Fibroblast of the conjunctiva (primary cell): ENCODE measurements at places on chromosomes 11 and 22.

DNA sequence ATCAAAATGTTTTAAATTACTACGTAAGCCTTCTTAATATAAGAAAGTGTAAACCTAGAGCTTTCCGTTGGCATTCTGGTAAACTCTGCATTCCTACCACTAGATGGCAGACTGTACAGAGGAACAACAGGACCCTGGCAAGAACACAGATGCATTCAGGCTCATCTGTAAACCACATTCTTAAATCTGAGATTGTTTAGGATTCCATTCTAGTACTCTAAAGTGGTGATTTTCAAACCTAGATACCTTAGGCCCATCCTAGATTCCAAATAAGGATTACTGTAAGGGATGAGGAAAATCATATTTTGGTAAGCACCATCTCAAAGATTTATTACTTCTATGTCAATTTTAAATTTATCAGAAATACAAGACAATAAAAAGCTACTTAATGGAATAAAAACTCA is 26.9 kb downstream of the PICALM start:
- DNase-seq = peak; percentile 91

- DNase-seq = no peak
These were observed 91.4 kb downstream of the CD44 start for GRCh38 chr11:35230388-35230787.

GRCh38 chr11:32068134-32068870 is 22.6 kb upstream of the RCN1 start:
- DNase-seq = no peak

DNA sequence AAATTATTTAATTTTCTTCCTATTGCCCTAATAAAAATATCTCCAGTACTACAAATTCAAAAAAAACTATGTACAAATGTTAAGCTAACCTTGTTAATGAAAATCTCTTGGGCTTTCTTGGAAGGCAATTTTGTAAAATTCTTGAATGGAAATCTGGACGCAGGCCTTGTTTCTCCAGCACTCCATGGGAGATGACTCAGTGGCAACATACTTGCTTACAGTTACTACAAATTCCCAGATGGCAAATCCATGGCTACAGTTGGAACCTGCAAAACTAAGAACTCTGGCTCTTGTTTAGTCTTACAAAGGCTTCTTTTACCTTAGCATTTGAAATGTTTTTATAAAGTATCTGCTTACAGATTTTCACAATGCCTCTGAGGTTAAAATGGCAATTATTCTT is 725.2 kb downstream of the DLG2 start:
- DNase-seq = peak; percentile 68

DNA sequence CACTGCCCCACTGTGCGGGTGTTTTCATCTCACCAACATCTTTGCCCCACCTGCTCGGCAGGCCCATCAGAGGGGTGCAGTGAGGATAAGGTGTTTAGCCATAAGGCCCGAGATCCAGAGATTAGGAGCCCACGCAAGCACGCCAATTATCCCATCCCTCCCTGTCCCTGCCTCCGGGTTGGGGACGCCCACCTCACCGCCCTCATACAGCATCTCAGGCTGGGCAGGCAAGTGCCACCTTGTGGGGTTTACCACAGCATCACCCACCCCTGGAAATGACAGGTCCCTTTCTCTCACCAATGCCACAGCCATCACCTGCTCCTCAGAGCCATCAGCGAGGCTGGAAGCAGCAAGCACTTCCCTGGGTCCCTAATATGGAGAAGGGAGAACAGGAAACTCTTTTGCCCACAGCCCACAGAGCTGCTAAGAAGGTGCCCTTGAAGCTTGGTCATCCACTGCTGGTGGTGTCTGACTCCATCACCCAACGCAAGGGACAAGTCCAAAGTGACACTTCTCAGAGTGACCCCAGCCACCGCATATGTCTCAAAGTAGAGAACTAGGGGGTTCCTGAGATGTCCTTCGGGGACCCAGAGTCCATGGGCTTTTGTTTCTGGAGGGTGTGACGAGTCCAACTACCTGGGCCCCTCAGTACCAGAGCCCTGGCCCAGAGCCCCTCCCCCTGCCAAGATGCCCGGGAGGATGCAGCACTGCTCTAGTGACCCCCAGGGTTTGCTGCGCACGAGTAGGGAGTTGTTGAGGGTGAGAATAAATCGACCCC is 15.8 kb downstream of the VPS37C start:
- DNase-seq = no peak

DNA sequence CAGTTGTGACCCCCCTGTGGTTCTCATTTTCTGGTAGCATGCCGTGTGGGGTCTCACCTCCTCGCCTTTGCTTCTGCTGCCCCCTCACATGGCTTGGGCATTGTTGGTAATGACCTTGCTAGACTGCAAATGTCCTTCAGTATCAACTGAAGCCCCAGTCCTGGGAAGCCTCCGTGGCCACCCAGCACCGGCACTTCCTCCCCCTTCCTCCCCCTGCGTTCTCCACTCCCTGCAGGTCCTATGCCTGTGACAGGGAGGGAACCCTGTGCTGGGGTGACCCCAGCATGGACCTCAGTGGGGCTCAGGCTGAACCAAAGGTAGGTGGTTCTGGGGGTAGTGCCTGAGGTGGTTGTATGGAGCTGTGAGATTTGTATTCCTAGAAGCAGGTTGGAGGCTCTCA is 5.9 kb downstream of the ST3GAL4 start:
- no peak for DNase-seq

DNA sequence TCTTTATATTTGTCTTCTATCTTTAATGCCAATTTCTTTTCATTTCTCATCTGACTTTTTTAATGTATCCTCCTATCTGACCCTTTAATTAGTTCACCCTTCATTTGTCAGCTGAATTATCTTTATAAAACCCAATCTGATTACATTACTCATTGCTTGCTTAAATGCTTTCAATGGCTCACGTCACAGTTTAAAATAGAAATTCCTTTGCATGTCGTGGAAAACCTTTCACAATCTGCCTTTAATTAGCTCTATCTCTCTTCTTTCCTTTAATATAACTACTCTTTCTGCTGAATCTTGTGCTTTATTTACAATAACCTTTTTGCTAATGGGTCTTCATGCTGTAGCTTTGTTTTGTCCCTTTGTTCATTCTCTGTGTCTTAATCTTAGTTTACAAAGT is 125.7 kb downstream of the DYNC2H1 start:
- peak; percentile 12 for DNase-seq

- DNase-seq = no peak
These were observed 83.4 kb downstream of the SCN3B start for GRCh38 chr11:123570939-123571580.

GRCh38 chr11:62124186-62125113 is 639 bp downstream of the INCENP start:
- peak; percentile 20 for DNase-seq

- no peak for DNase-seq
These were observed 29.4 kb downstream of the GRIK4 start for GRCh38 chr11:120540744-120541465.

DNA sequence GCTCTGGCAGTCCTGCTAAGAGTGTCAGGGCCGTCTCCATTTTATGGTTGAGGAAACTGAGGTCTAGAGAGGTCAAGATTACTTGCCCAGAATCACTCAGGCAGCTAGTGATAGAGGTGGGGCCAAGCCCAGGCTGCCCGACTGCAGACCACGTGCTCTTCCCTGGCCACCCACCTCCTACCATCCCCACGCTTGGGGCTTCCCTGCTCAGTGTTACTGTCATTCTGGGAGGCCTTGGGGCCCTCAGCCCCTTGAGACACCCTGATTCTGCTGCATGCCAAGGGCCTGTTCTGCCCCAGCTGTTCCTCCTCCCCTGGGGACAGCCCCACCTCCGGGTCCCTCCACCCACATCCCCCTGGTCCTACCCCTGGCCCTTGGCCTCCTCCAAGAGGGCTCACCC is 17.2 kb upstream of the TAB1 start:
- no peak for DNase-seq

DNA sequence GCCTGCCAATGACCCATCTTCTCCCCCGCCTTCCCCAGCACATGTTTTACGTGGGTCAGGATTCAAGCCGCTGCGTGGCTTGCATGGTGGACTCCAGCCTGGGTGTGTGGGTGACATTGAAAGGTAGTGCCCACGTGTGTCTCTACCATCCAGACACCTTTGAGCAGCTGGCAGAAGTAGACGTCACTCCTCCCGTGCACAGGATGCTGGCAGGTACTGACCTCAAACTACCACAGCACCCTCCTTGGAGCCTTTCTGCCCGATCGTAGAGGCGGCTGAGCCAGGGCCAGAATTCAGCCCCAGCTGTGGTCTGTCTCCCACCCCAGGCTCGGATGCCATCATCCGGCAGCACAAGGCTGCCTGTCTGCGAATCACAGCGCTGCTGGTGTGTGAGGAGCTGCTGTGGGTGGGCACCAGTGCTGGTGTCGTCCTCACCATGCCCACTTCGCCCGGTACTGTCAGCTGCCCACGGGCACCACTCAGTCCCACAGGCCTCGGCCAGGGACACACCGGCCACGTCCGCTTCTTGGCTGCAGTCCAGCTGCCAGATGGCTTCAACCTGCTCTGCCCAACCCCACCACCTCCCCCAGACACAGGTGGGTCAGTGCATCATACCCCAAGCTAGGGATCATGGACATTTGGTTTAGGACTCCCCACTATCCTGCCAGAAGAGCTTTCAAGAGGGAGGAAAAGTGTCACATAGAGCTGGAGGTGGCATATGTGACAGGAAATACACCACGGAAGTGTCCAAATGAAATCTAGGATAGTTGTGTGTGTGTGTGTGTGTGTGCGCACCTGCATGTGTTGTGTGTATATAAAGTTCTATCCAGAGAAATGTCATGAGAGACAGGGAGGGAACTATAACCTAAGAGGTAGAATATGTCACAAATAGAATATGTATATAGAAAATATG is 10.6 kb upstream of the RELT start:
- no peak for DNase-seq

- no peak for DNase-seq
These were observed 9.6 kb upstream of the WNT11 start for GRCh38 chr11:76215941-76216340.

GRCh38 chr11:133133606-133134005 is 398.7 kb downstream of the OPCML start:
- DNase-seq = no peak

DNA sequence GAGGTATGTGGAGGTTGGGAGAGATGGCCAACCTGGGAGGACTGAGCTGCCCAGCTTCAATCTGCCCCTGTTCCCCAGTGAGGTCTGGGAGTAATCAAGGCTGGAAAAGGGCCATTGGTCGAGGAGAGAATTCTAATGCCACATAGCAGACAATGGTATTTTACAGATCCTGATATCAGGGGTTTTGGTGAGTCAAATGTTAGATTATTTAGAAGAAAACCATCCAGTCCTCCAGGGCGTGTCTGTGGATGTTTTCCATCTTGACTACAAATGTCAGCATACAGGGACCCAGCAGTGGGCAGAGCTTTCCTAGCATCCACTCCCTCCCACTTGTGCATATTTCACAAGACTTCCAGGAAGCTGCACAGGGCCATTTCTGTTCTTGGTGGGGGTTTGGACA is 107.9 kb downstream of the SCN3B start:
- no peak for DNase-seq

- DNase-seq = peak; percentile 23
These were observed at the start of gene BARX2 for GRCh38 chr11:129375751-129376657. BARX2 (plus strand) TSS chr11:129375848; CDS start chr11:129376036, 188 bp downstream.

- no peak for DNase-seq
These were observed 28.1 kb downstream of the VSTM5 start for GRCh38 chr11:93822359-93822758.

DNA sequence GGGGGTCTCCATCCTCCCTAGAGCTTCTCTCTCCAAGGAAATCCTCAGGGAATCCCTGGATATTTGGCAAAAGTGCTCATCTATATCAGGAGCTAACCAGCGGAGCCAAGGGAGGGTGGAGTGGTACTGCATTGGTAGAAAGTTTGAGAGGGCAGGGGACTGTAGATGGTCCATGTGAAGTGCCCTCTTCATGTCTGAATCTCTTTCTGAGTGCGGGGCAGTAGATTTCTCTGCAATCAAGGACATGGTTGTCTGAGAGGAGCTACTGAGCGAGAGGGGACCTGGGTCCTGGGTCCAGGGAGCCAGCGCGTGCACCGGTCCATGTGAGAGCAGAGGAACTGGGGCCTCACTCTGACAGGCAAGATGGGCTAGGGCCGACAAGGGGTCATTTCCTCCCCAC is 701 bp downstream of the DIXDC1 start:
- no peak for DNase-seq

DNA sequence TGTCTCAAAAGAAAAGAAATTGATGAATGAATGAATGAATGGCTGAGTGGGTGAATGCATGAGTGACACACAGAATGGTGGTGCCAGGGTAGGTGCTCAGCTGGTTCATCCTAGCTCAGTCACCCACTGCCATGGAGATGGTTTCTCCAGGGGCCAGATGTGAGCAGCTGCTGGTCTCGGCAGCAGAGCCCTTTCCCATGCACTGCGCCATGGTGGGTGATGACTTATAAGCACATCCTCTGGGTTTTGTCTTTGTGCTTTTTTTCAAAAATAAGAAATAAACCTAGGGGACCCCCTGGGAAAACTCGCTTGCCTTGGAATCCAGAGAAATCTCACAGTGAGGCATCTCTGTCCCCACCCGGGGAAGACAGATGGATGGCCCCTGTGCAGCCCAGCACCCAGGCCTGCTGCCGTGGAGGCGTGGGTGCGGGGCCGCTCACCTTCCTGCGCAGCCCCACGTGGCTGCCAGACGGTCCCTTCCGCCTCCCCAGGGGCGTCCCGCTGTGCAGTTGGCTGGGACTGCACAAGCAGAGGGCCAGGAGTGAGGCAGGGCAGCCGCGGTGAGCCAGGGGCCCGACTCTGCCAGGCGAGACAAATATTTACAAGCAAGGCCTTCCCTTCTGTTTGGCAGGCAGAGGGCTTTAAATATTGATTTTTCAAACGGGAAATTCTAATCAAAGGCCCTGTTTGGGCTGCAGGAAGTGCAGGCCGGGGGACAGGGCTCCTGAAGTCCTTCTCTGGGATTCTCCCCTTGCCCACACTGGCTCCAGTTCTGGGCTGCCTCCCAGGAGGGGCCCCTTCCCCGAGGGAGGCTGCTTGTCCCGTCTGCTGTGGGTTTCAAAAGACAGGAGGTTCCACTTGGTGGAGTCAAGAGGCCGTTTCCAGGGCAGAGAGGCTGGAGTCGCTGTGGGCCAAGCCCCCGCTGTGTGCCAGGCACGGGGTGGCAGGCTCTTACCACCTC is 24.3 kb downstream of the MPPED1 start:
- DNase-seq = no peak

DNA sequence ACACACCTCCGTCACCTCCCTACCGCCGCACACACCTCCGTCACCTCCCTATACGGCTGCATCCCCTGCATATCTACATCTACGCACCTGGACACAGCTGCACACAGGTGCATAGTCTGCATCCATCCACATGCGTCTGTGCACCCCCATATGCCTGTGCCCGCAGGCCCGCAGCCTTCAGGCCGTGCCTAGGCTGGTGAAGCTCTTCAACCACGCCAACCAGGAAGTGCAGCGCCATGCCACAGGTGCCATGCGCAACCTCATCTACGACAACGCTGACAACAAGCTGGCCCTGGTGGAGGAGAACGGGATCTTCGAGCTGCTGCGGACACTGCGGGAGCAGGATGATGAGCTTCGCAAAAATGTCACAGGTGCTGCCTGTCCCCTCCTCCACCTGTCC is 4.8 kb downstream of the PKP3 start:
- DNase-seq = no peak

- no peak for DNase-seq
These were observed 15.1 kb downstream of the SEC14L4 start for GRCh38 chr22:30490399-30490798.

GRCh38 chr11:25775603-25776002 is 556.3 kb upstream of the ANO3 start:
- no peak for DNase-seq

GRCh38 chr11:134488512-134488911 is 76.5 kb upstream of the B3GAT1 start:
- DNase-seq = no peak
